ENCODE measurements at places on chromosomes 12 and 14.

GRCh38 chr12:131751335-131751734 is 40.4 kb downstream of the SFSWAP start:
- no peak for DNase-seq

DNA sequence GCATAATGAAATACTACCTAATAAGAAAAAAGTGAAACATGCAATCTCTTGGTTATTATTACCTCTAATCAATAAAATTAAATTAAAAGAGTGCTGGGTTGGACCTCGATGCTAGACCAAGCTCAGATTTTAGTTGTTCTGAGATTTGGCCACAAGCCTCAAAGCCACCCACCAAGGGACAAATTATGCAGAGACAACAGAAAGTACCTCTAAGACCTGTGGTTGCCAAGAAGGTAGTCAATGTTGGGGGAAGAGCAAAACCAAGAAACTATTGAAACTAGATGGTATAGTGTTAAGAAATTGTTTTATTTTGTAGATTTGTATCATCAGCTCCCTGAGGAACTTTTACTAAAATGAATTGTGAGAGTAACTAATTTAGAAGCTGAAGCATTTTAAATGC is 43.8 kb upstream of the ARID2 start:
- no peak for DNase-seq

DNA sequence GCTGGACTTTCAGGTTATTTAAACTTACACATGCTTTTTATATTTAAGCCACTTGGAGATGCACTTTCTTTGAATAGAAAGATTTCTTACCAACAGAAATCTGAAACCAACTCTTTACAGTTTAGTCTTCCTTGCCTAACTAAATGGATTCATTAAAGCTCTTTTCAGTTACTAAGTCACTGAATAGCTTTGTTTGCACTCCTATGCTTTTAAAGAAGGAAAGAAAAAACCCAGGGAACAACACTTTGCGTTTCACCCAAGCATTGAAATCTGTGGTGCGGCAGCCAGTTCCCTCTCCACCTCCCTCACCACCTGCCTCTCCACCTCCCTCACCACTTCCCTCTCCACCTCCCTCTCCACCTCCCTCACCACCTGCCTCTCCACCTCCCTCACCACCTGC is 70.3 kb downstream of the RIMBP2 start:
- no peak for DNase-seq

DNA sequence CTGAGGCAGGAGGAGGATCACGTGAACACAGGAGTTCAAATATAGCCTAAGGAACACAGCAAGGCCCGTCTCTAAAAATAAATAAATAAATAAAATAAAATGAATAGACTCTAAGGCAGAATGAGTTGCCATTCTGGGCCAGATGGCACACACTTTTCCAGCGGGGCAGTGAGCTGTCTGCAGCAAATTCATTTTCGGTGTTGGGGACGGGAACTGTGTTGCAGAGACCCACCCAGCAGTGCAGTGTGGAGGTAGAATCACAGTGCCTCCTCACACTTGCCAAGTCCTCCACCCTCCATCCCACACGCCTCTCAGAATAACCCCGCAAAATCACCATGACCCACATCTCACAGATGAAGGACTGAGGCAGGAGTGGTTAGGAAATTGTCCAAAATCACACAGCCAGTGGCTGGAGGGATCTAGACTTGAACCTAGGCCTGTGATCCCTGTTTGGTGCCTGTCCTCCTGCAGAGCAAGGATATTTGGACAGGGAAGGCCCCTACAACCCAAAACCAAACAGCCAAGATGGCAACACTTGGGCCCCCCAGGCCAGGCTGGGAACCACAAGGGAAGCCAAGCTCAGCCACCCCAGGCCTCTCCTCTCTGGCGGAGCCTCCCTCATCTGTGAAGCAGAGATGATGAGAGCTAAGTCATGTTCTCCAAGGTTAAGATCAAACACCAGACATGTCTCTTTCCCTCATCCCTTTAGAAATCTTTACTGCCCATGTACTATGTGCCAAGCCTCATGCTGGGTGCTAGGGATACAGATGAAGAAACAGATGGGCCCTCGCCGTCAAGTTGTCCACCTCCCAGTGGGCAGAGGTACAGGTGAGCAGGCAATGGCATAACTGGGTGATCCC is 152.7 kb downstream of the DPF3 start:
- no peak for DNase-seq

DNA sequence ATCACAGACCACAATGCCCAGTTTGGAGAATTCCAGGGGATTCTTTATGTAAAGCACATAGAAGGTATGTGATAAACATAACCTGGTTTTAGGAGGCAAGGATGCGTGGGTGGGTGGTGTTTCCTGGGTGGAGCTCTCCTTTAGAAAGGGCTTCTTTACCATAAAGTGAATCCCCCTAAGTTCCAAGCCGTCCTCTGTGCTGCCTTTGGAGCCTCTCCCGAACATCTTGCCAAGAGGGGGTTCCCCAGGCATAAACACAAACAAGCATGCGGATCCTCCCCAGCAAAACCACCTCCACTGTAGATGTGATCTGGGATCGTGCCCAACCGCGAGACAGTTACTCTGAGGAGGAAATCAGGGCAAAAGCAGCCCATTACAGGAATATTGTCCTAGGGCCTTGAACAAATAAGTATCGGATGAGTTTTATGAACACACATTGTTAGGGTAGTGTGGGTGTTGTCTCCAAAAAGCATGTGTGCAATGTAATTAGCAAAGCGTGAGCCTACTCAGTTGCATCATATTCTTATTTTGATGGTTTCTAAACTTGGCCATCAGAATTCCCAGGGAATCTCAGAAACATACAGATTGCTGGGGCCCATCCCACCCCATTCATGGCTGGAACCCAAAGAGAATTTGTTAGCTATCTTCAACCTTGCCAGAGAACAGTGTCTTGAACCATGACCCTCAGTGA is 48.8 kb upstream of the CORO1C start:
- DNase-seq, result no peak

GRCh38 chr14:81005540-81006228 is 50.3 kb downstream of the TSHR start:
- no peak for DNase-seq

DNA sequence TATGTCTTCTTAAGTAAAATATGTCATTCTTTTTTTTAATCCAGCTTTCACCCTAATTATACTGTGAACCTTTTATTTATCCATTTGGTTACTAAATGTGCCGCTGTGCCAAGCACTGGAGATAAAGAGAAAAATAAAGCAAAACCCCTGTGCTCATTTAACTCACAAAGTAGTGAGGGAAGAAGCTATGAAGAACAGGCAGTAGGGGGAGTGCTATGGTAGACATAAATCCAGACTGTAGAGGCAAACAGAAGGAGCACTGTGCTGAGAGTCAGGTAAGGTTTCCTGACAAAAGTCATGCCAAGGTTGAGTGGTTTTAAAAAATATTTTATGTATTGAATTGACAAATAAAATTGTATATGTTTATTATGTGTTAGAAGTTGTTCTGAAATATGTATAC is 188.5 kb upstream of the SYT10 start:
- no peak for DNase-seq

DNA sequence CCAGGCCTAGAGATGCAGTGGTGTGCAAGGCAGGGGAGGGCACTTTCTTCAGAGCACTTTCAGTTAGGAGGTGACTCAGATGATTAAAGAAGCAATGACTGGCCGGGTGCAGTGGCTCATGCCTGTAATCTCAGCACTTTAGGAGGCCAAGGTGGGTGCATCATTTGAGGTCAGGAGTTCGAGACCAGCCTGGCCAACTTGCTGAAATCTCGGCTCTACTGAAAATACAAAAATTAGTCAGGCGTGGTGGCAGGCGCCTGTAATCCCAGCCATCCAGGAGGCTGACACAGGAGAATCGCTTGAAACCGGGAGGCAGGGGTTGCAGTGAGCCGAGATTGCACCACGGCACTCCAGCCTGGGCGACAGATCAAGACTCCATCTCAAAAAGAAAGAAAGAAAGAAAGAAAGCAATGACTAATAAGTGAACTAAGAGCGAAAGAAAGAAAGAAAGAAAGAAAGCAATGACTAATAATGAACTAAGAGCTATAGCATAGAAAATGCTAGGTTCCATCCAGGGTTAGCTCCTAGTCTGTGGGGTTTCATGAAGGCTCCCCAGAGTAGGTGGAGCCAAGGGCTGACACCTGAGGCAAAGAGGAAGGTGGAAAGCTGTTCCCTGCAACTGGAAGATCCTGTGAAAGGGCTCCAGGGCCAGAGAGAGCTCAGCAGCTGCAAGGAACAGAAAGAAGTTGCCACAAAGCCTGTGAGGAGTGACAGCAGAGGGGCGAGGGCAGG is 334.5 kb downstream of the CACNA1C start:
- DNase-seq, result no peak

- DNase-seq, result no peak
Measured at GRCh38 chr14:100155756-100156616, 3.5 kb downstream of the DEGS2 start.

DNA sequence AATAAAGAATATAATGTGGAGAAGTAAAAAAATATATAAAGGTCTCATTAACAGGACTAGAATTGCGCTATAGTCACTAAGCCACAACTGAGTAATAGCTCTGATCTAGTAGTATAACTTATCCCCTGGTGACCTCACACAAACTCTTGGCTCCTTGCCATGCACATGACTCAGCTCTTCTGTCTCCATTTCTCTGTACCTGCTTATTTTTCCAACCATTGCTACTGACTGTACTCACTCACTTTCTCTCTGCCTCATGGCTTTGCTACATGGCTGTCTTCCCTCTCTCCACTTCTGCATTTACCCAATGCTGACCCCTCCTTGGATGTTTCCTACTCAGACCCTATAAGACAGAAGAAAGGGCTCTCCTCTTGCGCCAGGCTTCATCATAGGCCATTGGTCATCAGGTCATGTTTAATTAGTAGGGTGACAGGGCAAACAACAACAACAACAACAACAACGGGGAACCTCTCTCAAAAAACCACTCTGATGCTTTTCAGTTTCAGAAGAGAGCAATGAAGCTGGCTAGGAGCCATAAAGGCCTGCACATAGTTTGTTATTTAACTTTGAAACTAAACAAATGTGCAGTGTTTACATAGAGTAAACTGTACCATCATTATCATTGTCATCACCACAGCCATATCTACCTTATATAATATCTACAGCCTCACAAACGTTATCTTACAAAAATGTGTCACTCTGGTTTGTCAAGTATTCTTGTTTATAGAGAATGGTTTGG is 25.6 kb upstream of the KRAS start:
- DNase-seq, result peak; percentile 55

GRCh38 chr14:94123296-94123695 is 6.1 kb downstream of the IFI27L2 start:
- DNase-seq, result no peak

- DNase-seq, result no peak
Measured at GRCh38 chr12:93762059-93762719, 85.0 kb downstream of the CRADD start.

DNA sequence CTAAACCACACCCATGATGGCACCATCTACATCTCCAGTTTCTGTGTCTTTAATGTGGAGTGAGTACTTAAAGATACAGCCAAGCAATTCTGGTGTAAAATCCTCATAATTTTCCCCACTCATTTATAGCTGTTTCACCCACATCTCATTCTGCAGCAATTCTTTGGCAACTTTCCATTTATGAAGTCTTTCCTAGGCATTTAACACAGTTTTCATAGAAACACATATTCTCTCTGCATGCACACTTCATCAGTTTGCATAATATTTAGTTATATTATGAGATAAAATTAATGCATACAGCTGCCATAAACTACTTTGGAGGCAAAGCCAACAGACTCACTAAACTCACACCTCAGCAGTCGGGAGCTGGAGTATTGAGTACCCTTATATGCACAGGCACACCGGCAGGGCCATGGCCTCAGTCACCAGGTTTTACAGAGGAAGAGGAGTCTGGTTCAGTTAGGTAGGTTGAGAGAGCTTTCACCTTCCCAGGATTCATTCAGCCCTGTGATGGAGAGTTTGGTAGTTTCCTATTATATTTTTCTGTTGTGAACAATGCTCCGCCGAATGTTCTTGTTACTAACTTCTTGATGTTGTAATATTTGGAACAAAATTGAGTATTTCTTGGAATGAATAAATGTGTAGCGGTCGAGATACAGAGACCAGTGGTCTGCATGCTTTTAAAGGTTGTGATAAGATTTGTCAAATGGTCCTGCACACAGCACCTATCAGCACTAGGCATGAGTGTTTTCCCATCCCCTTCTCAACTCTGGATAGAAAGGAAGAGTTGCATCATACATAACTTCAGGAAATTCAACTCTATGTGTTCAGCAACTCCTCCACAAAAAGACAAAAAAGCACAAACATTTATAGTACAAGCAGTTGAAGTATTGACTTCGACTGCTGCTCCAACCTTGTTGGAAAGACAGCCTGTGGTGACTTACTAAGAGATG is 123.5 kb downstream of the TTC8 start:
- no peak for DNase-seq

DNA sequence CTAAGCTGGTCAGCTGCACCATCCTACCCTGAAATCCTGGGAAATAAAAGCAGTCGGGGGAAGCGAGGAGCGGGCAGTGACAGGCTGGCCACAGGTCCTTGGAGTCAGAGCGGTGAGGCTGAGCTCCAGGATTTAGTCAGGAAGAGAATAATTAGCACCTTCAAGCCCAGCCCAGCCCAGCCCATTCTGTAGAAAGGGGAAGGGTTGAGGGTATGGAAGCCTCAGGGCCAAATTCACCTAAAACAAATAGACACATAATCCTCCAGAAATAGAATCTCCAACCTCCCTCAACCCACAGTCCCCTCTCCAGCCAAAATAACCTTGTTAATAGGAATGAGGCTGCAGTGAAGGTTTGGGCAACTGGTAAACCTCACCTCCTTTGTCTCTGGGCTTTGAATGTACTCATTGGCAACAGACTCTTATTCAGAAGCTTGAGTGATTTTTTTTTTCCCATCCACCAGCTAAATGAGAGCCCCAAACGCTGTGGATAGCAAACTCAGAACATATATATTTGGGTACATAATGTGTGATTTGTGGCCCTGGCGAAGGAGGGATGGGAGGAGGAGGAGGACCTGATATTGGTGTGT is 334.1 kb downstream of the DPF3 start:
- DNase-seq, result no peak

- no peak for DNase-seq
Measured at GRCh38 chr12:66776974-66777373, 98.1 kb upstream of the GRIP1 start.

DNA sequence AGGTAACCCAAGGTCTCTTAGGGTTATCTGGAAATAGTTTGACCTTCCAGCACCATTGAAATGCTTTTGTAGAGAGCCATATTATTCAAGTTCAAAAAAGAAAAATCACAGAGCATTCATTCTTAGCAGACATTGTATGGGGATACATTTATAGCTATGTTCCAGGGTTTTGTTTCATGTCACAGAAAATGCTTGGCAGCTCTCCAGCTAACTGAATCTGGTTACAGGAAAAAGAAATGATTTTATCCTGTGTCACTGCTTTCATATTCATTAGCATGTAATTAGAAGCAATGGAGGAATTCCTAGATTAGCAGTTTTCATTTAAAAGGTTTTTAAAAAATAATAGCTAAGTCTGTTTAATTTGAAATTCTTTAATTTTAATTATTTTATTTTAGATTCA is 78.9 kb downstream of the SNAPC1 start:
- DNase-seq, result no peak

GRCh38 chr14:21107283-21107800 is 6.5 kb downstream of the TMEM253 start:
- no peak for DNase-seq

- DNase-seq, result no peak
Measured at GRCh38 chr14:74956280-74957072, 1.1 kb upstream of the PGF start.

Measured in smooth muscle cell of the brain vasculature (primary cell).